ENCODE measurements at places on chromosomes 4 and X.

- H3K36me3 ChIP-seq = no peaks in the 10 kb centered on the region
- no peaks in the 10 kb centered on the region for H3K4me1 ChIP-seq
- no peak overlapping the region for H3K27ac ChIP-seq
- H3K27me3 ChIP-seq = no peaks in the 10 kb centered on the region
Measured at GRCh38 chr4:154119317-154119716, 330.4 kb upstream of the SFRP2 start.

GRCh38 chr4:163590619-163591264 lies 96.3 kb downstream of the TMA16 start:
- no peak for DNase-seq
- no peak overlapping the region for H3K4me3 ChIP-seq
- H3K36me3 ChIP-seq = no peaks in the 10 kb centered on the region
- H3K4me1 ChIP-seq = no peaks in the 10 kb centered on the region
- H3K27ac ChIP-seq = no peak overlapping the region
- H3K27me3 ChIP-seq = no peaks in the 10 kb centered on the region

DNA sequence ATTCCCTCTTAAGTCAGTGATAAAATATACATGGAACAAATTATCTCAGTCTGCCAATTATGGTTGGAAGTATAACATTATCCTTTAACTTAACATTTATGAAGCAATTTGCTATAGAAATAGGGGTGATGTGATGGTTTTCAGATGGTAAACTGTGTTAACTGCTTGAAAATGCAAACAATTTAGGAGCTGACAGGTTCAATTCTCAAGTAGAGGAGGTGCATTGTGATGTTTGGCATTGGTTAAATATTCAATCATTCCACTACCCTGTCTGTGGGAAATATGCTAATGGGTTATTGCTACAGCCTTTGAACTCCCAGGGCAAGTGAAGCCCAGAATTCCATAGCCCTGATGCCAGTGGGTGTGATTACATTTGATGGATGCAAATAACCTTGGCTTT lies 243.4 kb upstream of the GK2 start:
- no peak overlapping the region for H3K4me3 ChIP-seq
- DNase-seq = peak; percentile 46
- peak overlapping the region; percentile 76 for H3K27ac ChIP-seq

DNA sequence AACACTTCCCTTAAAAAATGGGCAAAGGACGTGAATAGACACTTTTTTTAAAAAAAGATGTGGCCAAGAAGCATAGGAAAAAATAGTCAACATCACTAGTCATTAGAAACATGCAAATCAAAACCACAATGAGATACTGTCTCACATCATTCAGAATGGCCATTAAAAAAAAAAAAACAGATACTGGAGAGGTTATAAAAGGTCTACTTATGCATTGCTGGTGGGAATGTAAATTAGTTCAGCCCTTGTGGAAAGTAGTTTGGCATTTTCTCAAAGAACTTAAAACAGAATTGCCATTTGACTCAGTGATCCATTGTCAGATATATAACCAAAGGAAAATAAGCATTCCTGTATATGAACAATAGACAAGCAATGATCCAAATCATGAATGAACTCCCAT lies 352.8 kb upstream of the EPHA5 start:
- H3K27ac ChIP-seq = no peak overlapping the region
- DNase-seq = no peak
- no peak overlapping the region for H3K4me3 ChIP-seq
- H3K27me3 ChIP-seq = no peaks in the 10 kb centered on the region

DNA sequence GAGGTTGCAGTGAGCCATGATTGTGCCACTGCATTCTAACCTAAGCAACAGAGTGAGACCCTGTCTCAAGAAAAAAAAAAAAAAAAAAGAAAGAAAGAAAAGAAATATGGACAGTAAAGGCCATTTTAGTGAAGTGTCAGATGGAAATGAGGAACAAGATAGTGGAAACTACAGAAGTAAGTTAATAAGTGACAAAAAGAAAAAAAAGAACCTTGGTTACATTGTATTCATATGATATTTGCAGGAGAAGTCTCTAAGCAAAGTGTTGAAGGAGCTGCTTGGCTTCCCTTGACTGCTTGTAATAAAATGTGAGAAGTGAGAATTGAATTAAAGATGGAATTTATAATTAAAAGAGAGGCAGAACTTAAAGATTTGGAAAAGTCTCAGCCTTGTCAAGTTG lies 73.2 kb downstream of the HOPX start:
- no peaks in the 10 kb centered on the region for H3K36me3 ChIP-seq
- H3K4me1 ChIP-seq = peaks cover 20% of the 10 kb centered on the region
- no peak for DNase-seq

DNA sequence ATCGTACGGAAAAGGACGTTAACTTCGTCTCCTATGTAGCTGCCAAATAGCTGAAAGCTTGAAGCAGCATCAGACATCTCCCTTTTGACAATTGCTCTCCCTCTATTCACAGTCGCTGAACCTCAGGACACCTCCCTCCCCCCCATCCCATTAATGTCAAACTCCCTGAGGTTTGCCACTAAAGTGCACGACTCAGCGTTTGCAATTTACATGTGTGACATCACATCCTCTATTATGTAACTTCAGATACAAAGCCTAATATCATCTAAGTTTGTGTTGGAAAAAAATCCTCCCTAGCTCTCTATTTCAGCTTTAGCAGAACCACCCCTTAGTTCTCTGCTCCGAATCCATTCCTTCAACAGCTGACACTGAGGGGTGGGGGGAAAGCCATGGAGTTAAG lies 5.5 kb upstream of the NR3C2 start:
- no peaks in the 10 kb centered on the region for H3K27me3 ChIP-seq
- no peak overlapping the region for H3K4me3 ChIP-seq
- DNase-seq = no peak
- no peak overlapping the region for H3K27ac ChIP-seq
